ENCODE measurements at places on chromosomes 3 and 15.
A peak's percentile ranks its signal among the peaks of the same experiment; 100 is the strongest.

DNA sequence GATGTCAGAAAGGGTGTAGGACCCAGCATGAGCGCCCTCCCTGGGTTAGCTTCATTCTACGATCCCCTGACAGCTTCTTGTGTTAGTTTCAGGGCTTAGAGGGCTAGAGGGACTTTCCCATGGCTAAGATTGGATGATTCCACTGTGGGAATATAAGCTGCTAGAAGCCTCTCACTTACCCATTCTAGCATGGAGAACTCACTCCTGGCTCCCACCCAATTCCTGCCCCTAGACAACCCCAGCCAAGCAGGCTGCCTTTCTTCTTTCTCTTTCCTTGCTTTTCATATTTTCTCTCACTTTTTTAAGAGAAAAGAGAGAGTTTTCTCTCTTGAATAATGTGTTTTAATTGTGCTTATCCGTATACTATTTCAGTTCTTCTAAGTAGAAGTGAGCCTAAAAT lies 335.1 kb upstream of the CNTN6 start:
- no peak for DNase-seq

DNA sequence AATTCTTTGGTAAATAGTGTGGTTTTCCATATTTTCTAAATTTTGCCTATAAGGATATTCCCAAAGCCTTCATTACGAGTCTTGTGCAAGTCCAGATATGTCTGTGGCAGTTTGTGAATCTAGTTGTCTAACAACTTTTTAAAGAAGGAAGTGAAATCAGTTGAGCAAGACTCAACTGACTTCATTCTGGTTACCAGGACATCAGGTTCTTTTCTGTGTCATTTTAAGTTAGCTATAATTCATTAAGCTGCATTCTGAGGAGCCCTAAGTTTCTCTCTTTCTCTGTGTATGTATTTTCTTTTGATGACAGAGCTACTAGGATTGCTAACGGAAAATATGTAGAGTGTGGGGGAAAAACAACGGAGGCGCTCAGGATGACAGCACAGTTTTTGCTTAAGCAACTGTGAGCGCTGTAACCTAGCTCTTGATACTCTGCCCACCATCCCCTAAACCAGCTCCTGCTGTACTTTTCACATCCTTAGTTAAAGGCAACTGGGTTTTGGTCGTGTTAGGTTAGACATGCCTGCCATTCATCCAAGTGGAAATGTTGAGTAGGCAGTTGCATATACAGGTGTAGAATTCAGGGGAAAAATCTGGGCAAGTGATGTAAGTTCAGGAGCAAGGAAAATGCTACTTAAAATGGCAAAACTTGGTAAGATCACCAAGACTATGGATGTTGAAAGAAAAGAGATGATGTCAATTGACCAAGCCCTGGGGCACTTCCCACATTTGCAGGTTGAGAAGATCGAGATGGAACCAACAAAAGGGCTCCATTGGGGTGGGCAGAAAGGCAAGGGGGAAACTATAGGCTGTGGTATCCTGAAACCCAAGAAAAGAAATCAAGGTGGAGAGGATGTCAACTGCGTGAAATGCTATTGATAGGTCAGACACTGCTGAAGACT lies 9.2 kb downstream of the MFSD1 start:
- DNase-seq: no peak

DNA sequence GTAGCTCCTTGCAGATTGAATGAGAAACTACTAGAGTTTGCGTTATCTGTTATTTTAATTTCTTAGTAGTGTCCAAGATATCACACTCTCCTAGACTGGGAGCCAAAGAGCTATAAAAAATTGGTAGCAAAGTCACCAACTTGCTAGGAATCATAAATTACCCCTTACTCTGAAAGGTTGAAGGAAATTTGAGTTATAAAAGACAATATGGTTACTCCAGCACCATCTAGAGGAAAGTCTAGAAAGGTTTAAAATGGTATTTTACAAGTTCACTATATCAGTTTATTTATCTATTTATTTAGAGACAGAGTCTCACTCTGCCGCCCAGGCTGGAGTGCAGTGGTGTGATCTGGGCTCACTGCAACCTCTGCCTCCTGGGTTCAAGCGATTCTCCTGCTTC lies 121.6 kb downstream of the RBPMS2 start:
- peak; percentile 14 for DNase-seq

- no peak for DNase-seq
These were observed 87.0 kb upstream of the IGF1R start for GRCh38 chr15:98561169-98561941.

- DNase-seq: no peak
These were observed 110.3 kb upstream of the SMAD3 start for GRCh38 chr15:66955001-66955516.

DNA sequence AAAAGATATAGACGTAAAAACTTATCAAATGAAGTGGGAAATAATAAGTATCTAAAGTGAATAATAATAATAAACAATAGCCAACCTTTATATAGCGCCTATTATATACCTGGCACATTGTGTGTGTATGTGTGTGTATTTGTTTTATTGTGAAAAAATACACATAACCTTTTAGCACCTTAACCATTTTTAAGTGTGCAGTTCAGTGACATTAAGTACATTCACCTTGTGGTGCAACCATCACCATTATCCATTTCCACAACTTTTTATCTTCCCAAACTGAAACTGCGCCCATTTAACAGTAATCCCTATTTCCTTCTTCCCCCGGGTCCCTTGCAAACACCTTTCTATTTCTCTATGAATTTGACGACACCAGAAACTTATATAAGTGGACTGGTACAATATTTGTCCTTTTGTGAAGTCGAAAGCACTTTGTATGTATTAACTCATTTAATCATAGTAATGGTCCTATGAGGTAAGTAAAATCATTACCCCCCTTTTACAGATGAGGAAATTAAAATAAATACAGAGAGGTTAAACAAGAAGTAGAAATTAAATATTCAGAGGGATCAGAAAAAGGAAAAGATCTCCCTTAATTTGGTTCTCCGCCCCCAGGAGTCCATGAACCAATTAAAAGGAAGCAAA lies 33.5 kb downstream of the GJD2 start:
- no peak for DNase-seq

DNA sequence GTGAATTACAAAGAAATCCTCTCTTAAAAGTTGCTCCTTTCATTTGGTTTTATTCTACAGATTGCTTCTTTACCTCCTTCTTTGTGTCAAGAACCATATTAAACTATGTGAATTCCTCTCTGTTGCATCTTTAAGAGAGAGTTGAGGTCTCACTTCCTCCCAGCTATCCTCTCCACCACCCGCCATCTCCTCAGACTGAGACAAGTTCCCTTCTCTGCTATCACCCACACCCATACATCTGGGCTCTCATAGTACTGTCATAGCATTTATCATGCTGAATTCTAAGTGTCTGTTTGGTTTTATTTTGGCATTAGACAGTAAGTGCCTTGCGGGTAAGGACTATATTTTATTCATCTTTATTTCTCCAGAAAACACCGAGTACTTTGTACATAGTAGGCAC lies 54.2 kb downstream of the B3GALNT1 start:
- DNase-seq: no peak

GRCh38 chr3:189233225-189233858 lies 61.6 kb downstream of the TPRG1 start:
- DNase-seq: peak; percentile 29

- peak; percentile 76 for DNase-seq
These were observed 17.5 kb upstream of the FANCD2 start for GRCh38 chr3:10008588-10009344.

GRCh38 chr3:71132995-71133730 lies 450.4 kb downstream of the FOXP1 start:
- no peak for DNase-seq

GRCh38 chr3:119790369-119790768 lies 8.5 kb downstream of the NR1I2 start:
- DNase-seq: no peak

- DNase-seq: no peak
These were observed 20.0 kb upstream of the BCL2A1 start for GRCh38 chr15:79990997-79991334.

GRCh38 chr3:139307601-139308555 lies 35.9 kb upstream of the MRPS22 start:
- no peak for DNase-seq

GRCh38 chr15:43376017-43376705 lies 5.3 kb downstream of the TUBGCP4 start:
- DNase-seq: peak; percentile 82

DNA sequence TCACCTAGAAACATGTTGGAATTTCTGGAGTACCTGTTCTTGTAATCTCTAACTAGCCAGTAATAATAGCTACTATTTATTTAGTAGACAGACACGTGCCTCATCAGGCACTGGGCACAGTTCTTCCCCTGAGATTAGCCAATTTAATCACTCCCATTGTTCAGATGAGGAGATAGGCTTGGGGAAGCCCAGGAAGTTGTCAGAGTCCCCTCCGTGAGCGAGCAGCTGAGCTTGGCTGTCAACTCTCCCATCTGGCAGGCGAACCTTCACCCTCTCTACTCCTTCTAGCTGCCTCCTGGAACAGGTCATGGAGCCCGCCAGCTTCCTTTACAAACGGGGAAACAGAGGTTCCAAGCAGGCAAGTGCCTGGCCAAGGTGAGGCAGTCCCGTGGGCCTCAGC lies 31.1 kb upstream of the FGD5 start:
- no peak for DNase-seq

DNA sequence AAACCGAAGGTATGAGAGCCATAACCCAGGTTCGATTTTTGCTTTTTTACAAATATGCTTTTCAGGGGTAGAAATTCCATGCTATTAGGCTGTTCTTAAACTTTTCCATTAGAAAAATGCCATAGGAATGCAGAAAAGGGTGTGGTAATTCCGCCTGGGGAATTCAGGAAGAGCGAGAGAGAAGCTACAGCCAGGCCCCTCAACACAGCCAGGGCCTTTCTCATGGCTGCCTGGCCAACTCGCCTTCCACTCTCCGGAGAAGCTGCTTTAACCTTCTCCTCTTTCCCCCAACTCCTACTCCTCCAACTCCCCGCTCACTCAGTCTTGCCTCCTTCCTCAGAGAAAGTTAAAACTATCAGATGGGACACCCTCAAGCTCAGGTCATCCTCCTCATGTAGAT lies 9.1 kb upstream of the TICRR start:
- no peak for DNase-seq

GRCh38 chr3:126987596-126987995 lies 4.7 kb downstream of the PLXNA1 start:
- DNase-seq: no peak

- no peak for DNase-seq
These were observed 66.4 kb downstream of the RYR3 start for GRCh38 chr15:33377204-33377603.

GRCh38 chr15:92885224-92886041 lies 14.7 kb upstream of the CHD2 start:
- DNase-seq: no peak

- DNase-seq: no peak
These were observed 411.5 kb upstream of the PROK2 start for GRCh38 chr3:72196377-72196929.

DNA sequence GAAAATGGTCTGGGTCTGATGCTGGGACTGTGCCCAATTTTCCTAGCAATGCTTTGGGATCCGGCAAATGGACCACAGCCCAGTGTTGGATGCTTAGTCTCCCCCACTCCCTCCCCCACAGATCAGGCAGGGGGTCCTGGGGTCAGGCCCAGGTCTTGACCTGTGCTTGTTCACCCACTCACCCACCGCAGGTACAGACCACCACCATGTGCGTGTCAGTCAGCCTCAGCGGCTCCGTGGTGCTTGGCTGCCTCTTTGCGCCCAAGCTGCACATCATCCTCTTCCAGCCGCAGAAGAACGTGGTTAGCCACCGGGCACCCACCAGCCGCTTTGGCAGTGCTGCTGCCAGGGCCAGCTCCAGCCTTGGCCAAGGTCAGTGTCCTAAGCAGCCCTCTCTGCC lies 10.6 kb downstream of the GRM2 start:
- no peak for DNase-seq

DNA sequence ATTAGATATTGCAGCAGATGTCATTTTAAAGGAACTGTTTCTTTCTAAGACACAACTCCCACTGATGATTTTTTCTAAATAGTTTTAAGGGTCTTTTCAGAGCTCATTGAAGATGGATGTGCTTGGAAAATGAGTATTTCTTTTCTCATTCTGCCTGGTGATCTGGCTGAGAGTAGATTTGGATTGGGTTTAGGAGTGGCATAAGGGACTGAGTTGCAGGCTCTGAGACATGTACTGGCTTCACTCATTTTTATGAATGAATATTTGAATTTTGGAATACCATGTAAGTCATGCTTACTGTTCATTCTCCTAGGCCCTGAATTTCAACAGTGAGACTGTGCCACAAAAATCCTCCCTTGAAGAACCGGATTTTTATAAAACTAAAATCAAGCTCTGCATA lies 6.5 kb downstream of the IL12A start:
- no peak for DNase-seq

DNA sequence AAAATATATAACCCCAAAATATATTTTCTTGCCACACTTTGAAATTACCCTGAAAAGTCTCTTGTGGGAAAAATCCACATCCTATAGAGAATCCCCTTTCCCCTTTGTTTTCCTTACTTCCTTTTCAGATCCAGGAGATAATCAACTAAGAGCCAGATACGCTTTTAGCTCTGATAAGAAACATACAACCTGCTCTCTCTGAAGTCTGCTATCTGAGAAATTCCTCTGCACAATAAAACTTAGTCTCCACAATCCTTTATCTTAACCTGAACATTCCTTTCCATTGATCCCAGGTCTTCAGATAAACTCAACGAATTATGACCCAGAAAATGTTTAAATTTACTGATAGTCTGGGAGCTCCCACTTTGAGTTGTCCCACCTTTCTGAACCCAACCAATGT lies 233.4 kb upstream of the SETMAR start:
- DNase-seq: no peak

GRCh38 chr15:77769700-77770099 lies 137.0 kb upstream of the LINGO1 start:
- no peak for DNase-seq

- DNase-seq: peak; percentile 26
These were observed 48.8 kb downstream of the ACAP2 start for GRCh38 chr3:195394024-195394423.

DNA sequence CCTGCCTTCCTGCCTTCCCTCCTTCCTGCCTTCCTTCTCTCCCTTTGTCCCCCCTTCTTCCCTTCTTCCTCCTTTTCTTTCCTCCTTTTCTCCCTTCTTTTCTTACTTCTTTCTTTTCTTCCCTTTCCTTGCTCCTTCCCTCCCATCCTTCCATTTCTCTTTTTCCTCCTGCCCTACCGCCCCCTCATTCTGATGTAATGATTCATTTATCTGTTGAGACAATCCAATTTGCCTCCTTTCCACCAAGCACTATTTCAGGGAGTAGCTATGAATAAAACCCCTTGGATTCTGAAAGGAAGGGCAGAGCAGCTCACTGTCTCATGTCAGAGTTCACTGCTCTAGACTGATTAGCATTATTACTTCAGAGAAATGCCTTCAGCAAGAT lies 462.6 kb downstream of the PDCD6IP start:
- no peak for DNase-seq

DNA sequence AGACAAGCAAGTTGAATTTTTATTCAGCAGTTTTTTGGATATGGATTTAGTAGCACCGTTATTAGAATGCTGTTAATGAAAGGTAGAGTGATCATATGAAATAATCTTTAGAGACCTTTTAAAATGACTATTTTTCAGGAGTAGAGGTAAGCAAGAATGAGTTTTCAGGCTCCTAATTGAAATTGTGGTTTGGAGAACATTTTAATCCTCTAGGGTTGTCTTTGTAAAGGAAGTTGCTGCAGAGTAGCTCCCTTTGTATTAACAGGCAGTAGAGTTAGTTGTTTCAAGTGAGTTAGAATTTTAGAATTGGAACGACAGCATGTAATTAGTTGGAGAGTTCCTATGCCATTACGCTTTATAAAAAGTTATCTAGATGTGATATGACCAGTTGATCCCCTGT lies 27.2 kb upstream of the EDEM1 start:
- DNase-seq: no peak

- DNase-seq: no peak
These were observed 100.6 kb downstream of the TOP2B start for GRCh38 chr3:25564075-25564474.
